ENCODE measurements at places on chromosomes 11 and 22. TPM values are rescaled to one million over a fixed set of nuclear protein-coding genes. Genes with fewer than 3 reads are reported as not detected.

SLC17A6 gene
- total RNA-seq = not detected

MAPK8IP1 gene
- 9.4 TPM for total RNA-seq

THY1 gene
- 11.0 TPM for total RNA-seq

DNHD1 gene
- total RNA-seq = 6.1 TPM

ZBTB16 gene
- total RNA-seq = 0.34 TPM

CECR2 gene
- not detected for total RNA-seq

SYNGR1 gene
- 5.4 TPM for total RNA-seq

C1QTNF5 gene
- 6.9 TPM for total RNA-seq

NEFH gene
- 0.32 TPM for total RNA-seq

PHF21A gene
- 9.6 TPM for total RNA-seq

TESMIN gene
- not detected for total RNA-seq

BUD13 gene
- total RNA-seq = 11.2 TPM

RASL10A gene
- not detected for total RNA-seq

TLCD5 gene
- total RNA-seq = 6.8 TPM

JAML gene
- total RNA-seq = not detected

WNT7B gene
- not detected for total RNA-seq

FAM180B gene
- 0.09 TPM for total RNA-seq

ABCG4 gene
- 0.09 TPM for total RNA-seq

GANAB gene
- total RNA-seq = 218 TPM

OR6M1 gene
- total RNA-seq = not detected

GRIK4 gene
- total RNA-seq = 0.16 TPM

TSSK2 gene
- total RNA-seq = not detected

SMC1B gene
- total RNA-seq = not detected

SLC22A25 gene
- total RNA-seq = not detected

PANX2 gene
- total RNA-seq = 0.52 TPM

All from bronchial smooth muscle cell (primary cell).